ENCODE measurements at places on chromosomes 5 and 9.

DNA sequence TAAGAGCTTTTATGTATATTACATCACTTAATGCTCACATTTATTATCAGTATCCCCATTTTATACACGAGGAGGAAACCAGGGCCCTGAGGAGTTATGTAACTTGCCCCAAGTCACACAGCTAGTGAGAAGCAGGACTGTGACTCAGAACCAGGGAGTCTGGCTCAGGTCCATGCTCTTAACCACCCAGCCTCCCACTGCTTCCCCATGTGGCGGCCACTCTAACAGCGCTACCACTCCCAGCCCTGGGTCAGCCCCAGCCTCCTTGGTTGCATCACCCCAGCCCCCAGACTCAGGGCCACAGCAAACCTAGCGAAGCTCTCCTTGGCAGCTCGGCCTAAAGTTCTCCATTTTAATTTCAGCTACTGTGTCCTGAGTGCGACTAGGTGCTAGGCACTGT lies 159.1 kb downstream of the PAX5 start:
- DNase-seq = no peak

DNA sequence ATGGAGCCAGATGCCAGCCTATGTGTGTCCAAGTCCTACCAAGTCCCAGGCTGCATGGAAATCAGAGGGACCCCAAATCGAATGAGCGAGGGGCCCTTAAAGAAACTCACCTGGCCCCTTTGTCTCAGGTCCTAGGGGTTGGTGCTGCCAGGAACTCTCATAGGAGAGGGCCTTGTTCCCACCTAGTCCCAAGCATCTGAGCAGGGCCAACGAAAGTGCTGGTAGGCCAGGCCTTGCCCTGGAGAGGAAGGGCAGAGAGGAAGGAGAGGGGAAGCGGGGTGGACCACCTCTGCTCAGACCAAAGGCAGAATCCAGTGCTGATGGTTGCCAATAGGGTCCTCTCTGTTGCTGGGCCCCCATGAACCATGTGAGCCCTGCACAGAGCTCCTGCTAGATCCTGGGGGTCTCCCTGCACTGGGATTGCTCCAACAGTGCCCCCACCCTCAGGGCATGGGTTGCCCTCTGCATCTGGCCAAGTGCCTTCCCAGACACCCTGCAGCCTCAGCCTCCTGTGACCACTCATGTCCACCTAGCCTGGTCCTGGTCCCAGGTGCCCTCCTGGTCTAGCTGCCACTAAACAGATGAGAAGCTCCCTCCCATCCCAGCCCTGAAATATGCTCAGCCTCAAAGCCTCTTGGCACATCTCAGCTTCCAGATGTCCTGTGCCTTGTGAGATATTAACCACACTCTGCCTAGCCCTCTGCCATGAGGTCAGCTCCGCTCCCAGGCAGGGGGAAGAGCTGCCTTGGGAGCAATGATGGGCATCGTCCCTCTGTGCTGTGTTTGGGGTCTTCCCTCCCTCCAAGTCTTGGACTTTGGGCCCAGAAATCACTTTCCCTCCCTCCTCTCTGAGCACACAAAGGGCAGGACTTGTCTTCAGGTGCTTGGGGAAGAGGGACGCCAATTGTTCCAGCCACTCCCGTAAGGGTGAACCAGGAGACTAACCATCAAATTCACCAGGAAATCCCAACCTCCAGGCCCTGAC lies 109.6 kb downstream of the ADAMTS2 start:
- peak; percentile 19 for DNase-seq

DNA sequence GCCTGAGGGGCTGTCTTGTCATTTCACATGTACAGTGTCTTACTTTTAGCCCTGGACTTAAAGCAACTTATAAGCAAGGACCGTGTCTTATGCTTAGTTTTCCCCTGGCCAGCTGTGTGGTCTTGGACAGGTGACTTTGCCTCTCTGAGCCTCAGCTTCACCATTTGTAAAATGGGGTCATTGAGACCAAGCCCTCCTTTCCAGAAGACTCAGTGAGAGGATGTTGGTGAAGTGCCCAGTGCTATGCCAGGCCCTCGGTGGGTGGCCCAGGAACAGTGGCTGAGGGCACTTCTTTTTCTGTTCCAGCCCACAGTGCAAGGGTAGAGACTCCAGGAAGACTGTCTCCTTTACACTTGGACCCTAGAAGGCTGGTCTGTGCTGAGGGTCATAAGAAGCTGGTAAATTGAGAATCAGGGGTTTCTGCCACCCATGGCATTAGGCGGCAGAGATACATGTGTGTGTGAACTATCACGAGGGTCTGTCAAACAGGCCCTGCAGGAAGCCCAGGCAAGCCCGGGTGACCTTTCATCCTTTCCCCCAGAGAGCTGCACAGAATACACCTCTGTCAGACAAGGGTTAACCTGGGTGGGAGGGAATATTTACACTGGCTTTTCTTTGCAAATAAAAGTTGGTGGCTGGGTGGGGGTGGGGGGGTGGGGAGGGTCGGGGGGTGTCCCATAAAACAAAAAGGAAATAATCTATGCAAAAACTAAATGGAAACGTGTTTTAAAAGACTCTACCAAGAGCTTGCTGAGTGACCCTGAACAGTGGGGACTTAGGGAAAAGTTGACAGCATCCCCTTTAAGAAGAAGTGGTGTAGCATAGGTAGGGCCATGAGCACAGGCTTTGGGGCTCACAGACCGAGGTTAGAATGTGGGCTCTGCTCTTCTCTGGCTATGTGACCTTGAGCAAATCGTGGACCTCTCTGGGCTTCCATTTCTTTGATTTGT lies 20.4 kb upstream of the KIF12 start:
- no peak for DNase-seq

GRCh38 chr9:72646061-72646460 lies 124.7 kb downstream of the TMC1 start:
- DNase-seq = no peak

- no peak for DNase-seq
Observed at GRCh38 chr9:120242116-120242811, 337.7 kb downstream of the CDK5RAP2 start.

GRCh38 chr5:163695830-163696578 lies 190.6 kb downstream of the MAT2B start:
- peak; percentile 77 for DNase-seq

DNA sequence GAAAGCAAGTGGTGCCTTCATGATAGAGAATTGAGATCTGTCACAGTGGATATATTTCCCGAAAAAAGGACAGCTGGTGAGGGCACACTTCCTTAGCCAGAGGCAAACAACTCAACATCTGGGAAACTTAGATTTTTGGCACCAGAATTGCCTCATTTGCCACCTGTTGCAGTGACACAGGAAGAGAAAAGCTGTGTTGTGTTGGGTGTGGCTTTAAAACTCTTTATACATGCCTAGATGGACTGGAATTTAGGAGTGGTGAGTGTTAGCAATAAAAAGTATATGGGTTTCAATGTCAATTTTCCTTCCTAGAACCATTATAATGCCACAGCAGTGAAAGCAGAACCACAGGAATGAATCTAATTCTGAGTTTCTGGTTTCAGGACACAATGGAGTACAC lies 62.6 kb upstream of the CEMIP2 start:
- DNase-seq = no peak

GRCh38 chr5:73894860-73895259 lies 268.9 kb downstream of the ARHGEF28 start:
- no peak for DNase-seq

- no peak for DNase-seq
Observed at GRCh38 chr9:68538200-68538599, 2.5 kb downstream of the TMEM252 start.

GRCh38 chr5:56037531-56038010 lies 42.8 kb upstream of the IL6ST start:
- peak; percentile 62 for DNase-seq

GRCh38 chr5:147918899-147919298 lies 12.6 kb upstream of the C5orf46 start:
- DNase-seq = no peak

GRCh38 chr9:93126825-93127368 lies 7.2 kb downstream of the NINJ1 start:
- DNase-seq = peak; percentile 88

DNA sequence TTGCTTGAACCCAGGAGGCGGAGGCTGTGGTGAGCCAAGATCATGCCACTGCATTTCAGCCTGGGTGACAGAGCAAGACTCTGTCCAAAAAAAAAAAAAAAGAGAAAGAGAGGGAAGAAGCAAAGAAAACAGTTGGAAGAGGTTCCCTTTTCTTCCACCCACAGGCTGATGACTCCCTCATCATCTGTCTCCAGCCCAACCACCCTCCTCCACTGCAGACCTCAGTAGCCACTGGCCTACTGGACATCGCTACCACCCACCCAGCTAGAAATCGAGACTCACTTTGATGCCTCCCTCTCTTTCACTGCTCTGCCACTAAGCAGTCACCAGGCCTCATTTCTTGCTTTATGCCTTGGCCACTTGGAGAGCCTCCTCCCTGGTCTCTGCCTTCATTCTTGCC lies 71.2 kb downstream of the NIPSNAP3B start:
- DNase-seq = no peak

DNA sequence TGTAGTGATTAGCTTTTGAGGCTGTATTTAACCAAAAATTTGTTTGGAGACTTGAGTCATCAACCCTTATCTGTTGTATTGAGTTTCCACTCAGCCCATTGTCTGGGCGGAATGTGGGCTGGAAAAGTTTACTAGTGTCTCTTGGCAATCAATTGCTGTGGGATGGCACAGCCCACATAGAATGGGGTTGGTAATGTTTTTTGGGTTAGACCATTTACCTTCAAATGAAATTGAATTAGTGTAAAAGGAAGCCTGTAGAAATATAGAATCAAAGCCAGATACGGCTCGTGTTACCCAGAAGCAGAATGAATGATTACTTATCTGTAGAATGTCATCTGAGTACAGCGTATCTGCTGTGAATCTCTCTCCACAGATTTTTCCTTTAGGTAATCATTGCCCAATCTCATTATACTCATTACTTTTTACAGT lies 142.9 kb downstream of the AOPEP start:
- DNase-seq = no peak

- no peak for DNase-seq
Observed at GRCh38 chr5:143499480-143500114, 96.1 kb upstream of the NR3C1 start.

DNA sequence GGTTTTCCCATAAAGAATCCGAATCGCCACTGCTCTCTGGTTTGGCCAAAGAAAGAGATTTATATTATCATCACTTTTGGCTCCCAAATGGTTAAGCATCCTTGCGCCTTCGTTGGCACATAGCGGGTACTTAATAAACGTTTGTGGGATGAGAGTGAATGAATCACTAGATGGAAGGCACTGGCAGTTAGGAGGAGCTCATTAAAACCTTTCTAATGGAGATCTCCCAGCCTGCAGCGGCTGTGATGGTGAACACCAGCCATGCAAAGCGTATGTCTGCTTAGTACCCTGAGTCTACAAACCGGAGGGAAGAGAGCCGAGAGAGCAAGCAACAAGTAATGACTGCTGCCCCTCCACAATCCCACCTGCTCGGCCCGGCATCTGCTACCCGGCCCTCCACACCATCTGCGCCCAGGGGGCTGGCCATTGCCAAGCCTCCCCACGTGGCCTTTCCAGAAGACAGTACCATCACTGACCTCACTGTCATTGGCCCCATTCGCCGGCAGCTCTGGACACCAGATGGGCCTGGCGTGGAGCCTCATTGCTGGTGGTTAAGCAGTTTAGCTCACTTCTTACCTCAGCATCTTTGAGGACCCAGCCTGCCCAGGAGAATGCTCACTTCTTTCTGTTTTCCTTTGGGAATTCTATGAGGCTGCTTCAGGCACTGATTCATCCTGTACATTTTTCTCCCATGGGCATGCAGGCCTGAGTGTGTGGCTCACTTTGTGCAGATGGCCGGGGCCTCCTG lies 39.3 kb upstream of the ANKRD33B start:
- no peak for DNase-seq

DNA sequence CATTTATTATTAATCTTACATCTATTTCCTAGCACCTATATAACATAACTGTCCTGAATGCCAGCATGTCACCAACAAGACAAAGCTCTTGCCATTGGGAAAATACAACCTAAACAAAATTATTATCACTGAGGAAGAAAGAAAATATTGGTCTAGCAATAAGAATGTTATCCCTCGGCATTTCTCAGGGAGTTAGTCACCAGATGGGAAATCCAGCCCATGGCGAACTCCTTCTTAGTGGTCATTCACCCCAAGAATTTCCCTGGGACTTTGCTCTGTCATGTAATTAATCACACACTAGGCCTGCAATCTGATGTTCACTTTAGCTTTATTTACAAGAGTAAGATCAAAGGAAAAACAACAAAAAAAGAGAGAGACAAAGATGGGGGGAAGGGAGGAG lies 56.1 kb upstream of the TAS2R1 start:
- peak; percentile 9 for DNase-seq

- peak; percentile 70 for DNase-seq
Observed at GRCh38 chr5:35031276-35031675, 16.5 kb downstream of the AGXT2 start.

- DNase-seq = no peak
Observed at GRCh38 chr5:3269395-3270169, 326.1 kb upstream of the IRX1 start.

DNA sequence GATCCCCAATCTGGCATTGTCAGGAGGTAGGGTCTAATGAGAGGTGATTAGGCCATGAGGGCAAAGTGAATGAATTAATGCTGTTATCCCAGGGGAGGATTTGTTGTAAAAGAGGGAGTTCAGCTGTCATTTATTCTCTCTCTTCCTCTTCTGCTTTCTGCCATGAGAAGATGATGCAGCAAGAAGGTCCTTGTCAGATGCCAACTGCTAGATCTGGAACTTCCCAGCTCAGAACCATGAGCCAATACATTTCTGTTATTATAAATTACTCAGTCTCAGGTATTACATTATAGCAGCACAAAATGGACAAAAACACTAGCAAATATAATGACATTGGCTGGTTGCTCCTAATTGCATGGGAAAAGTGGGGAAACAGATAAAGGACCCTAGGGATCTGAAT lies 15.6 kb upstream of the BICD2 start:
- no peak for DNase-seq

DNA sequence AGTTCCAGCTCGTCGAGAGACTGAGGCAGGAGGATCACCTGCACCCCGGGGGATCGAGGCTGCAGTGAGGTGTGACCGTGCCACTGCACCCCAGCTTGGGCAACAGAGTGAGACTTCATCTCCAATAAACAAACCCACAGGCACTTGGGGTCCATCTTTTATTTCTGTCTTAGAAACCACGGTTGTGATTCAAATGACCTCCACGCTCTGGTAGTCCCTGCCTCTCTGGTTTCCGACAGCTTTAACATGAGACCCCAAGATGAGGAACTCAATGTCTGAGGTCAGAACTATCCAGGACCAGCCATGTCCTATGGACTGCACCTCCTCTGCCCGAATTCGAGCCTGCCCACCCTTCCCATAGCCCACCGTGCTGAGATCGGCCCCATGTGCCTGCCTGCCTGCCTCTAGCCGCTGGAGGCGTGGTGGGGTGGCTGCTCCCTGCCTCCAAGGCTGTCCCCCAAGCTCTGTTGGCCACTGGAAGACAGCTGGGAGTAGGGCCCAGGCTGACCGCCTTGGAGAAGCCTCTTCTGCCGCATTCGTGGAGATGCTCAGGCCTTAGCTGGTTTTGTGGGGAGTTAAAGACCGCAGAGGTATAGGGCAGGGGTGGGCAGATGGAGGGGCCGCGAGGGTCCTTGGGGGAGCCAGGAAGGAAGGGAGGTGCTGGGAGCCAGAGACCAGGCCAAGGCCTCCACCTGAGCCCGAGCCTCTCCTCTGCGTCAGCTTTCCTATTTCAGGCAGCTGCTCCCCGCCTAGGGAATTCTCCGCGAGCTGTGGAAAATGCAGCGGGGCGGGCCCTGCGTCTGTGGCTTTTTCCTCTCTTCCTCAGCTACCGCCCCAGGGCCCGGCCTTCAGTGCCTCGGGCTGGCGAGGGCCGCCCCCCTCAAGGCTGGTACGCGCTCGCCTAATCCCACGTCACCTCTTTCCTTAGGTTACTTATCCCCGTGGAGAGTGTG lies 6.9 kb upstream of the WDR5 start:
- no peak for DNase-seq

GRCh38 chr5:159050316-159051143 lies 49.2 kb downstream of the EBF1 start:
- peak; percentile 33 for DNase-seq

Measured in umbilical cord (tissue), 2 donors.